Stimulated activated CD4-positive, alpha-beta T cell treated with anti-CD3 and anti-CD28 coated beads, Interleukin-1b, Interleukin-23, amount 100 ng/mL, for 1 hour (primary cell): ENCODE measurements at places on chromosomes 6 and 20.
A peak's percentile ranks its signal among the peaks of the same experiment; 100 is the strongest.

DNA sequence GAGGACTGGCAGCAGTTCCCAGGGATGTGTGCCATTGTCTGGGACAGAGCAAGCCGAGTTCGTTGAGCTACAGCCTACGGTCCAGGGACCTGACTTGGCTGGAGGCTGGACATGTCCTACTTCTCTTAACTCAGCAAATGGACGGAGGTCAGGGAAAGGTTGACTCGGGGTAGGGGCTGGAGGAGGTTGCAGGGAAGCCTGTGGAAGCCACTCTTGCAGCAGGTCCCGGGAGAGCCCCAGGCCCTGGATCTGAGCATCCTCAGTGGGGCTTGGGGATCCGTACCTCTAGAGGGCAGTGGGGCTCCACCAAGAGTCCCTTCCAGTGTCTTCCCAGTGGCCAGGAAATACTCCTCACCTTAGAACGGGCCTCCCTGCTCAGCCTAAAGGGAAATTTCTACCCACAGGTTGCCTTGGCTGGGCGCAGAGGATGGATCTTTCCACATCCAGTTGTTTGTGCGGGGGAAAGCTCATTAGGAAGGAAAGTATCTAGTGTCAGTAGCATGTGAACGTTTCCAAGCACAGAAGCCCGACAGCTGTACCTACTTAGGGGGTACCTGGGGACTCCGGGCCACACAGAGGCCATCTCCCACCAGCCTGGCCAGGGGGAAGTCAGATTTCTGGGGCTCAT lies 170.2 kb downstream of the NFATC2 start:
- peak; percentile 15 for DNase-seq

- no peak for DNase-seq
Measured at GRCh38 chr6:145295746-145296145, 439.6 kb downstream of the EPM2A start.

- DNase-seq = no peak
Measured at GRCh38 chr6:100209323-100210136, 215.5 kb upstream of the MCHR2 start.

GRCh38 chr6:31265926-31266325 lies 6.0 kb downstream of the HLA-C start:
- DNase-seq = no peak

- no peak for DNase-seq
Measured at GRCh38 chr20:19807946-19808330, 49.9 kb downstream of the RIN2 start.

GRCh38 chr20:20820104-20820503 lies 107.7 kb upstream of the RALGAPA2 start:
- no peak for DNase-seq

DNA sequence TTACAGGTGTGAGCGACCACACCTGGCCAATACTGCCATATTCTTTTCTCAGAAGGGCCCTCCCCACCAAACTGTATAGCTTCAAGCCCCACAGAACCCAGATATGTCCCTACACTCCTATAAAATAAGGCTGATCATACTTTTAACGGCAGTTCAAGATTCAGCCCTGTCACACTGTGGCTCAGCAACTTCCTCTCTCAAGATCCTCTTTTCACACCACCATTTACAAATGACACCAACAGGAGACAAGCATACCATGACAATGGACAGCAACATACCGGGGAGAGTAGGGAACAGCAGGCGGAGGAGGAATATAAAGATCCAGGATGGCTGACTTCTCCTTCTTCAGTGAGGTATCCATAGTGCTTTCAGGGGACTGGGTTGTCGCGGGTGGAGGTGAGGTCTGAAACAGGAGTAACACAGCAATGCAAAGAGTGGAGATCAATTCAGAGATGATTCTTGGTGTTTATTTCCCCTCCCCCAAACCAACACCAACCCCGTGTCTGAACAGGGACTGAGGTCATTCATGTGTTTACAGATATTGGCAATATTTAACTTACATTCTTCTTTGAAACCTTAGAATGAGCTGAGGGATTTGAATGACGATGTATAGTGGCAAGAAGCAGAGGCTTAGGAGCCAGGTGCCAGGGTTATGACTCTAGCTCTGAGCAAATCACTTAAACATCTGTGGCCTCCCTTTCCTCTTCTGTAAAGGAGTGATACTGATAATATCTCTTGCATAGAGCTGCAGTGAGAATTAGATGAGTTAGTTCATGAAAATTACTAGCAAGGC lies 57.6 kb upstream of the IPCEF1 start:
- DNase-seq = no peak

- no peak for DNase-seq
Measured at GRCh38 chr6:158772851-158773371, 46.3 kb downstream of the EZR start.

GRCh38 chr6:169981969-169982368 lies 230.5 kb downstream of the ERMARD start:
- no peak for DNase-seq

DNA sequence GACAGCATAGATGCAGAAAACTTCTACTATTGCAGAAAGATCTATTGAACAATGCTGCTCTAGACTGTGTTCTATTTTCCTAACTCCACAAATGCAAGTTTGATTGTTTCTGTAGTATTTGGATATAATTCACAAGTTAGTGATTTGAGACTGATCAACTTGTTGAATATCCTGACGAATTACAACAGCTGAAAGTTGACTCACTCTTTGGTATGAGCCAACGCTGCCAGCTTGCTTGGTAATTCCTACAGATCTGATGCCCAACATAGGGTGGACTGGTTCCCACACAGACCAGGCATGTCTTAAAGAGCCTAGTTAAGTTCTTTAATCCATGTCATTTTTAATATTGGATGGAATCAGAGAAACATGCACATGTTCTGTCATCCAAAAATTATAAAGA lies 231.0 kb upstream of the RAB32 start:
- DNase-seq = no peak

DNA sequence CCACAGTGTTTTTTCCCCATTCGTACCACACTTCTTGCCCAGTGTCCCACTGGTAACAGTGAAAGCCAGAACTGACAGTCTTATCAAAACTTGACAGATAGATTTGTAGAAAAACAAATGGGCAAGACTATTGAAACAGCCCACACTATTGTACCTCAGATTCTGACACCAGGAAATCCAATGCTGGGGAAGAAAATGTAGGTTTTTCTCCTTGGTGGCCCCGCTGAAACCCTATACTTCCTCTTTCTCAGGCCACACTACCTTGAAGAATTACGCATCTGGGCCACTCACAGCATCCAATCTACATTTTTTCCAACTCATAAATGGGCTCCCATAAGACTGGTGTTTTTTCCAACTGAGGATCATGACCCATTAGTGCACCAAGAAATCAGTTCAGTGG lies 90.9 kb upstream of the HDDC2 start:
- DNase-seq = no peak

- DNase-seq = no peak
Measured at GRCh38 chr6:100573166-100573565, 108.4 kb upstream of the SIM1 start.

GRCh38 chr20:12936020-12936419 lies 72.8 kb upstream of the SPTLC3 start:
- DNase-seq = no peak

DNA sequence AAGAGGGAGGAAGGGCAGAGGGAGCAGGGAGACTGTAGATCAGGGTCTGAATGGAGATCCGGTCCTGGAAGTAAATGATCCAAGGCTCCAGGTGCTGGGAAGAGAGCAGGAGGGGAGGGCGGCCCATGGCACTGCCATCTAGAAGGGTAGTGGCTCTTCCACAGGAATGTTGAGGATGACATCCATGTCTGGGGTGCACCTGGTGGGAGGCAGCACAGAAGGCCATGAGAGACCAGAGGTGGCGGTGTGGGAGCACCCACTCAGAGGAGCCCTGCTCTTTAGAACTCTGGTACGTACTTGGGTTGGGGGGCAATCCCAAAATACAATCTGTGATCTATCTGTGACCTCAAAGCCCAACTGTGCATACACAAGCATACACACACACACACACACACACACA lies 13.5 kb downstream of the DEFB132 start:
- no peak for DNase-seq

- no peak for DNase-seq
Measured at GRCh38 chr6:42131531-42131930, 10.9 kb downstream of the C6orf132 start.
